ENCODE measurements at places on chromosomes 12 and 14.
A peak's percentile ranks its signal among the peaks of the same experiment; 100 is the strongest.

DNA sequence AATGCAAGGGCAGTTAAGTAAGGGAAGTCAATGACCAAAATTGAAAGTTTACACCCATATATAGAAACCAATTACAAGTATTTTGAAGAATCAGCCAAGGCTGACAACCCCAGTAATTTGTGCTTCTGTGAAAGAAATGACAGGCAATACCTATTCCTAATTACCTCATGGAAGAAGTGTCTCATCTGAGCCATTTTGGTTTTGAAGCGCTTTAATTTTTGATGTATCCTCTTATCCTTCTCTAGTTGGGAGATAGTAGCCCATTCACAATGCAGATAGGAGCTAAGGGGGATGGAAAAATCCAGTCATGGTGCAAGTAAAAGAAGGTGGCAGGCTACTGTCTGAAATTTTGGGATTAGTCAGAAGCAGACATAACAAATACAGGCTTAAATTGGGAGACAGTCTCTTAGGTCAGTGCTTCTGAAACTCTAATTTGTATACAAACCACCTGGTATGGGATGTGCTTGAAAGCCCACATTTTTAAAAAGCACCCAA lies 30.4 kb upstream of the SUPT16H start:
- no peak for DNase-seq

- DNase-seq: no peak
Measured at GRCh38 chr14:63960926-63961567, 108.2 kb downstream of the SYNE2 start.

DNA sequence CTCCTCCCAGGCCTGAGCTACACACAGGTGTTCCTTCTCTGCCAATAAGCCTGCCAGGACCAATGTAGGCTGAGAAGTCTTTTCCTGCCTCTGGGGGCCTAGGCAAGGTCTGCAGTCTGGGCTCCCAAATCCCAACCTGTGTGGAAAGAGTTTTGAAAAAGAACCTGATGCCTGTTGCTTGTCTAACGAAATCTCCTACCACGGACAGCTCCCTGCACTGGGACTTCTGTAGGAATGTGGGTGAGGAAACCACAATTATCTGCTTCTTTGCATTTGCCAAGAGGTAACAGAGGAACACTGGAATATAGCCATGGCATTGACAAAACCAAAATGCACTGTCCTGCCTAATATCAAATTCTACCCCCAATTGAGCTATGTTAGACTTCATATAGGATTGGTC lies 877.0 kb upstream of the TMEM132C start:
- no peak for DNase-seq

DNA sequence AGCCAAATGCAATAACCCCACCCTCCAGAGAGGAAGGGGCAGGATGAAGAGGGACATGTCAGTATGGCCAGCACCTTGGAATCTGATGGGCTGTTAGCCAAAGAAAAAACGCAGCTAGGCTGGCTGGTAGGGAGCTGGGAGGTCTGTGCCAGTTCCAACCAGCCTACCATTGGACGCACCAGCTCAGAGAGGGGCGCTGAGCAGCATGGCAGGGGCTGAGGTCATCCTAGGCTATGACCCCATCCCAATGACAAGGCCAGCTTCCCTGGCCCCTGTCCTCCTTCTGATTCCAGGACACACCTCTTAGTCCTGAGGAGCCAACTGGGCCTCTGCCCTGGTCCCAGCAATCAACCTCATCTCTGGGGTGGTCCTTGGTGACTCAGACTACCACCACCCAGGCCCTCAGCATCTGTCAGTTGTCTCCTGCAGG lies 12.2 kb downstream of the ACTN1 start:
- no peak for DNase-seq

DNA sequence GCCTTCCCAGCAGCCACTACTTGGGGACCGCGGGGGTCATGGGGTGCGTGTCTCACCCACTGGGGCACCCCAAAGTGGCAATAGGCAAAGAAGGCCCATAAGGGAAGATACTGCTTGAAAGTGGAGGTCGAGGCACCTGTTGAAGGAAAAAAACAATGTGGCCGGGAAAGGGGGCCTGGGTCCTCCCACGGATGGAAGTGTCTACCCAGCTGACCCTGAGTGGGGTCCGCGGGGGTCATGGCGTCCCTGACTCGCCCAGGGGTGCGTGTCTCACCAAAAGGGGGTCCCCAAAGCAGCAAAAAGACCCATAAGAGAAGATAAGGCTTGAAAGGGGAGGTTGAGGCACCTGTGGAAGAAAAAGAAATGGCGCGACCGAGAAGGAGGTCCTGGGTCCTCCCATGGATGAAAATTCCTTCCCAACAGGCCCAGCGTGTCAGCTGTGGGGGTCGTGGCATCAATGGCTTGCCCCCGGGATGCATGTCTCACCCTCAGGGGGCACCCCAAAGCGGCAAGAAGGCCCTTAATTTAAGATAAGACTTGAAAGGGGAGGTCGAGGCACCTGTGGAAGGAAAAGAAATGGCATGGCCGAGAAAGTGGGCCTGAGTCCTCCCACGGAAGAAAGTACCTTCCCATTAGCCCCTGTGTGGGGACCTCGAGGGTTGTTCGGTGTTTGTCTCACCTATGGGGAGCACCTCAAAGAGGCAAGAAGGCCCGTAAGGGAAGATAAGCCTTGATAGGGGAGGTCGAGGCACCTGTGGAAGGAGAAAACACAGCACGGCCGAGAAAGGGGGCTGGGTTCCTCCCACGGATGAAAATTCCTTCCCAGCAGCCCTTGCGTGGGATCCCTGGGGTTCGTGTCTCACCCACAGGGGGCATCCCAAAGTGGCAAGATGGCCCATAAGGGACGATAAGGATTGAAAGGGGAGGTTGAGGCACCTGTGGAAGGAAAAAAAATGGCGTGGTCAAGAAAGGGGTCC lies 266.0 kb downstream of the ALG10 start:
- DNase-seq: peak; percentile 23

DNA sequence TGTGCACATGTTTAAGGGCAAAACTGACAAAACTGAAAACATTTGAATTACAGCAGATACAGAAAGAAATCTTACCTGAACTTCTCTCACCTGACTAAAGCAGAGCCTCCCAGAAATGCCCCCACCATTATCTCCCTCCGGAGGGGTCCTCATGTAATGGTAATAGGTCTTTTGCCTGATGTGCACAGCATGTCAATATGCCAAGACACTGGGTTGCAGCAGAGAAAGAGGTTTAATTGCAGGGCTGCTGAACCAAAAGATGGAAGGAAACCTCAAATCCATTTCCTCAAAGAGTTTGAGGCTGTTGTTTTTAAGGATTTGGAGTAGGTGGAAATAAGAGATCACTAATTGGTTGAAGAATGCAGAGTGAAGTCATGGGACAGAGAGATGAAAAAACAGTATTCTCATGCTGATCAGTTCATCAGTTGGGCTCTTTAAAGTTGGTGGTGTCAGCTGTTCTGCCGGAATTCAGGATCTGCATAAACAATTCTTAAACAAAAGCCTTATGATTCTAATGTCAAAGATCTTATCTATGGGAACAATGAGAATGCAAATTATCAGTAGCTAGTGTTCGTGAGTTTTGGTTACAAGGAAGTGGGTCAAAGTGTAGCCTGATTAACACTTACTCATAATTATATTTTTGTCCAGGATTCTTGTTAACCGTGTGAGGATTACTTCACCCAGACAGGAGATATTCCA lies 18.2 kb downstream of the ANG start:
- DNase-seq: no peak

DNA sequence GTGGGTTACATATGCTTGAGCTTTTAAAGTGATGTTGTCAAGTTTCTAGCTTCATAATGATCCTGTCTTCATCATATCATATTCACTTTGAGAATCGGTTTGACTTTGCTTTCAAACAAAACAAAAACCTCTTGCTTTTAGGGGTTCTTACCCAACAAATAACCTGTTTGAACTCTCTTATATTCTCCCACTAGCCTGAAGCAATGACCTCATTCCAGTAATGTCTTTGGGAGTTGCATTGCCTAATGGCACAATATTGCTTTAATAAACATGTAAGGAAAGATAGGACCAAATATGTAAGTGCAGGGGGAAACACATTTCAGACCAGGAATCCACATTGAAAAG lies 27.7 kb downstream of the WBP11 start:
- DNase-seq: no peak

DNA sequence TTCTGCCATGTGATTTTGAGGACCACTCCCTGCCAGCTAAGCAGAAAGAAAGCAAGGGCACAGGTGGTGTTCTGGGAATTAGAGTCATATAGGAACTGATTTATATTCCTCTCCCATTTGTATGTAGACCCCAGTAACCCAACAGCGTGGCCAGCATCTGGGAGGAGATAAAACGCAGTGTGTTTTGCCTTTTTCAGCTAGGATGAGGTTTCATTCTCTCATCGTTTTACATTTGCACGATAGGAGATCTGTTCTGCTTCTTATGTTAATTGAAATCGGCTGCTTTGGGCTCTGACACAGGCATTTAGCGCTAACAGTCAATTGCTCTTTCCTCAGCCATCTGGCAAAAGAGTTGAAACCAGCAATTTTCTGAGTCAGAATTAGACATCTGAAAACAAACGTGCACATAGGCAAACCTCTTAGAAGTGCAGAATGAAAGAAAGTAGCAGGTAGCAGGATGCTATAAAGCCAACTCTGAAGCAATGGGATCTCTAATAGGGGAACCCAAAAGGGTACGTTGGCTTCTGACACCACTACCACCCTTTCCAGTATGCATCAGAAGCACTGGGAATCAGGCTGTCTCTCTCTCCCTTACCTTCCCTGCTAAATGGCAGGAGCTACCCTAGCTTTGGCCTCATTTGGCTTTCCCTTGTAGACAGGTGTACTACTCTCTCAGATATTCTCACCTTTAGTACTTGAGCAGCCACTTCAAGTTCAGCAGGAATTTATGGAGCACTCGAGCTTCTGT lies 219.1 kb downstream of the PHLDA1 start:
- no peak for DNase-seq

DNA sequence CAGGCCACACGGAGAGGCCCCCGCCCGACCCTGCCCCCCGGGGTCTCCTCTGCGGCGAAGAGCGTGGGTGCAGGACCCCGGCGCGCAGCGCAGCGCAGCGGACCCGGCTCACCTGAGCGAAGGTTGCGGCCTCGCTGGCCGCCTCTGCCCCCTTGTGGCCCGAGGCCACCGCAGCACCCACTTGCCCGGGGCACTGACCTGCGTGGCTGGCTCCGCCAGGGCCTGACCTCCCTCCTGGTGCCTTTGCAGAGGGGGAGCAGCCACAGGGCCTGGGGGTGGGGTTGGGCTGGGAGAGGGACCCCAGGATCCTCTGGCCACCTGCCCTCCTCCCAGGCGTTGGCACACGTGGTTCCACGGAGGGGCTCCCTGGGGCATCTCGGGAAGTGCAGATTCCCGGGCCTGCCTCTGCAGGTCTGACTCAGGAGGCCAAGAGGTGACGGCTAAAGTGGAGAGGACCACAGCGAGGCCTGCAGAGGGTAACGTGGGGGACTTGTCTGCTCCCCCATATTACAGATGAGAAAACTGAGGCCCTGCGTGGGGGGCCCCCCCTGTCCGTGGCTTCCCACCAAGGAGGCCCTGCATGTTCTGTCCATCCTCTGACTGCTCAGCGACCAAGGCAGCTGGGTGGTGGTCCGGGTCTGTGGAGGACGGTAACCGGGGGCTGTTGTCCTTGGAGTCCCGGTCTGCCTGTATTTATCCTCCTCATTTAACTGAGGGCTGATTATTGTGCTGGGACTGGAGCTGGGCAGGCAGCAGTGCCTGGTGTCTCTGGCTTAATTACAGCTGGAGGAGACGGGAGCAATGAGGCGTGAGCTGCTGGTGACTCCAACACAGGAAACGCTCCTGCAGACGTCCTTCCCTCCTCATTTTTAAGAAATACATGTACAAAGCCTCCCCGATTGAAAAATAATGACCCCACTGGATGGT lies 67.9 kb upstream of the BEGAIN start:
- DNase-seq: peak; percentile 44

GRCh38 chr14:61146899-61147298 lies 134.2 kb downstream of the TMEM30B start:
- no peak for DNase-seq

GRCh38 chr12:60324746-60325145 lies 728.9 kb downstream of the SLC16A7 start:
- DNase-seq: no peak

DNA sequence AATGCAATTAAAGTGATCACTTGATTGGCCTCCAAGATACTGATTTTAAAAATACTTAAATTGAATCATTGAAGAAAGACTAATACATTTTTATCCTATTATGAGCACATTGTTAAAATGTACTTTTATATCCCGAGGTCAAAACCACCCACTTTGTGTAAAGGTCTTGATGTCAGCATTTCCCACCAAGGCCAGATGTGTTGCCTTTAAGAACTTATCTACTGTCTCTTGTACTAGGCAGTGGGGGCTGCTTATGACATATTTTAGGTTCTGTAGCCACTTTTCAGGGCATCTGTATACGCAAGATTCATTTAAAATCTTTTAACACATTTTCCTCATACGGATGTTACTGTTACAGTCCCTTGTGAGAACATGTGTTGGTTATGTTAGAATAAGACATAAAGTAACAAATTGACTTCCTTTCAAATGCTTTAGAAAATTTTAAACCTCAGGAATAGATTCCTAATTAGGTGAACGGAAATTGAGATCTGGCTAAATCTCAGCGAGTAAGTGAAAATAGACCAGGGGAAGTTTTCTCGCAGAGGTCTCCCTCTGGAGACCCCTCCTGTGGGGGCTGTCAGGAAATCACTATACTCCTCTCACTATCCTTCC lies 456.2 kb downstream of the ADAMTS20 start:
- no peak for DNase-seq

- DNase-seq: no peak
Measured at GRCh38 chr12:88145567-88146505, 3.7 kb downstream of the TMTC3 start.

- no peak for DNase-seq
Measured at GRCh38 chr12:48192861-48193260, 9.4 kb downstream of the CCDC184 start.

DNA sequence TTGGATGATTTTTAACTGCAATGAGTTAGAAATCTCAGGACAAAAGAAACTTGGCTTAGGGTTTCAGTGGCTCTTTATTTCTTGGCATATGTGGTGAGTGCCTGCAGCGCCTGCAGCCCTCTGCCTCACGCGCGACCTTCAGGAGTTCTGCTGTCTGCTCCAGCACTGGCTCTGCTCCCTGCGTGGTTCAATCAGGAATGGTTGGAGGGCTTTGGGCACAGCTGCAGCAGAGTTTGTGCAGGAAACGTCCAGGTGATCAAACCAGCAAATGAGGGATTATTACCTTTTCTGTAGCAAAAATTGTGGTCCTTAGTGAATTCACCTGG lies 19.8 kb downstream of the PPM1H start:
- no peak for DNase-seq

GRCh38 chr14:29650554-29651269 lies 276.9 kb downstream of the PRKD1 start:
- DNase-seq: no peak

- no peak for DNase-seq
Measured at GRCh38 chr14:50828721-50829488, 2.1 kb downstream of the NIN start.
